Neuronal stem cell (in vitro differentiated cells): ENCODE measurements at places on chromosomes 7 and 10.

GRCh38 chr7:100602889-100603725 lies 944 bp downstream of the PCOLCE start:
- no peak for DNase-seq

GRCh38 chr7:18778594-18778993 lies 283.0 kb downstream of the HDAC9 start:
- no peak for DNase-seq

GRCh38 chr10:25047088-25047487 lies 30.7 kb downstream of the THNSL1 start:
- DNase-seq, result no peak

- DNase-seq, result no peak
These were observed 5.3 kb upstream of the KLF6 start for GRCh38 chr10:3790272-3790671.

DNA sequence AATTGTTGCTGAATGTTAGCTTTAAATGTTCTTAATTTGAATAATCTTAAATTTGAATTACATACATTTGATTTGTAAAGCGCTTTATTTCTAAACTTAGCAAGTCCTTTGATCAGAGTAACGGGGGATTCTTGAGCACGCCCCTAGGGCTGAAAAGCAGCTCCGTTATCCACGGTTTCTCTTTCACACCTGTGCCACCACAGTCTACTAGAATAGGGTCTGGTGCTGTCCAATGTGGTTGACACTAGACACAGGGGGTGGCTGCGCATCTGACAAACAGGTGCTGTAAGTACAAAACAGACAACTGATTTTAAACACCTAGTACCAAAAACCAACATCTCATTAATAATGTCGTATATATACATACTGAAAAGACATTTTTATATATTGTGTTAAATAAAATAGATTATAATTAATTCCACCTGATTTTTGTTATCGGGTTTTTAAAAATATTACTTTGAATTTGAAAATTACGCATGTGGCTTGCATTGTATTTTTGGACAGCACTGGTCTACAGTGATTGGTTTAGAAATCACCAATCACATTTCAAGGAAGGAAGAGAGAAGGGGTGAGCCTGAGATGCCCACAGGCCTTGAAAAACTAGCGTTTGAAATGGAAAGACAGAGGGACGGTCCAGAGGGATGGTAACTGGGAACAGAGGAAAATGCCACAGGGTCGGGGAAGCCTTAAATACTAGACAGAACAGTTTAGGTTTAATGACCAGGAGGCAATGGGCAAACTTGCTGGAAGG lies 7.3 kb downstream of the SEPHS1 start:
- no peak for DNase-seq

- no peak for DNase-seq
These were observed 51.8 kb upstream of the FAM133B start for GRCh38 chr7:92641921-92642511.

DNA sequence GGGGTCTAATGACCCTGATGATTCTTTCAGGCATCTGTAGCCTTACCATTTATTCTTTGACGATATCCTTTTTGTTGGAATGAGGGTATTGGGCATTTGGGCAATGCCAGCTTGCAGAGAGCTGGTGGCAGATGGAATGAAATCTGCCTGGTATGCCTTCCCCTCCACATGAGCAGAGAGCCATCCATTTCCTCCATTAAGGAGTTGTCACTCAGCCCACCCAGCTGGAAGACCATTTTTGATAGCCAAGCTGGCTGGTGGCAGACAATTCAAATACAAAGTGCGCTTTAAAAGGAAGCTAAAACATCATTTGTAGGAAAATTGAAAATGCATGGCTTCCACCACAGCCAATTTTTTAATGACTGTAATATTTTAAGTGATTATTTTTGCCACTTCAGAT lies 240.1 kb upstream of the SLC26A5 start:
- no peak for DNase-seq

- no peak for DNase-seq
These were observed 57.7 kb upstream of the ZNRF2 start for GRCh38 chr7:30226614-30227268.

DNA sequence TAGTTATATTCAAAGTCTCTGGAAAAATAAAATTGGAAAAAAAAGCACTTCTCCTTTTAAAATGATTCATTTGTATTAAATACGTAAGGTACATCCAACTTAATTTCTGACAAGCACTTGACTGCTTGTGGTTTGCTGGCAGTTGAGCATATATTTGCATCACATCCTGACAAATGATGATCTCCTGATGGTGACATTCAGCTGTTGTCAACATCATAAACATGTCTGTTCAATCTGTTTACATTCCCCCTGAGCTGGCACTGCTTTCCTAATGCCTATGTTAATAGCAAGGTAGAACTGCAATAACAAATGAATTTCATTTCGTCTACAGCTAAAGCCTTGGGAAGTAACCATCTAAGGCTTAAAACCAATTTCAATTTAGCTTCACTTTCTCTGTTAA lies 24.4 kb downstream of the TSPAN12 start:
- DNase-seq, result no peak
